ENCODE measurements at places on chromosomes 7 and 10.
A peak's percentile ranks its signal among the peaks of the same experiment; 100 is the strongest.

- DNase-seq, result no peak
Observed at GRCh38 chr7:134362587-134363483, 46.1 kb upstream of the SLC35B4 start.

GRCh38 chr10:88172159-88172558 is 308.7 kb downstream of the PTEN start:
- peak; percentile 35 for DNase-seq

- no peak for DNase-seq
Observed at GRCh38 chr7:148434181-148434757, 156.3 kb upstream of the C7orf33 start.

DNA sequence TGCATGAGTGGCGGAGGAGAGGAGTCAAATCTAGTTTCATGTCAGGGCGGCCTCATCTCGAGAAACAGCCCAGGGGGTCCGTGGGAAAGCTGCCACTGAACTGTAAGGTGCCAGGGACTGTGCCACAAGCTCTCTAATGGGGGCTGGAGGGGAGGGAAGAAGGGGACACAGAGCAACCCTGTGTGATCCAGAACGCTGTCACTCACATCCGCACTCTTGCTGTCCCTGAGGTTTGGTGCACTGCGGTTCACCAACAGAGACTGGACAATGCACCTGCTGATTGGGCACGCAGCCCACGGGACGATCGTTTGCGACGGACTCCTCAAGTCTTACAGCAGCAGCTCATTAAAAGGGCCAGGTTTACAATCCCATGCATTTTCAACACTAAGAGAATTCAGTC is 47.7 kb downstream of the AMZ1 start:
- DNase-seq, result no peak

DNA sequence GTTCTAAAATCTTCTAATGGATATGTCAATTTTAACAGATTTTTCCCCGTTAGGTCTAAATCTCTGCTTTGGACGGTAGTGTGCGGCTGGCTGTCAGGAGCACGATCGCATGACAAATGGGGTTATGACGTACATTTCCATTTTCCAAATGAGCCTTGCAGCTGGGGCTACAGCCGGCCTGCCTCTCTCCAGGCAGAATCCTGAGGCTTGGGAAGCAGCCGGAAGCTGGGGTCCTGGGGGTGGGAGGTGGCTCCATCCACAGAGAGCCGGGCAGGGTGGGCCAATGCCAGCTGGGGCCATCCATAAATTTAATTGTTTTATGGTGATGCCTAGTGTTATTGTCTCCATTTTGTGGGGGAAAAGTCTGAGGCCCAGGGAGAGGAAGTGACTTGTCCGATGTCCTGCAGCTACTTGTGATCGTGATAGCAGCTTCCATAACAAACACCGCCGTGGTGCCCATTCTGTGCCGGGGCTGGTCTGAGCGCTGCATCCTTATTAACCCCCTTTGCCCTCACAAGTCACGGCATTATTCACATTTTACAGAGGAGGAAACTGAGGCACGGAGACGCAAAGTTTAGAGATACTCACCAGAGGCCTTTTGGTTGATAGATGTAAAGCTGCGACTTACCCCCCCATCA is 53.0 kb upstream of the EBF3 start:
- no peak for DNase-seq

GRCh38 chr10:126216632-126216961 is 171.7 kb downstream of the ADAM12 start:
- DNase-seq, result no peak

DNA sequence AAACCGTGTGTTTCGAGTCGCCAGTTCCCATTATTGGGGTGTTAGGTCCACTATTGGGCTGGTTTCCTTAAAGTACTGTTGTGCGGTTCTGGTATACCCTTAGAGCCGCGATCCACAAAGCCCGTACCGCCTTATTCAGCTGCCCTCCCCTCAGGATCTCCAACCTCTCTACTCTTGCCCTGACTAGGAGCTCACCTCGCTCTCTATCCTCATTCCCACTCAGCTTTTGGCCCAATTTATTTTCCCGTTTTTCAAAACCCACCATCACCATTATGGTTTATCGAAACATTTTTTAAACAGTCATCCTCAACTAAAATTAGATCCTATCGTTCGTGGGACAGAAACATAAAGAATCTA is 461 bp upstream of the ETV1 start:
- no peak for DNase-seq

DNA sequence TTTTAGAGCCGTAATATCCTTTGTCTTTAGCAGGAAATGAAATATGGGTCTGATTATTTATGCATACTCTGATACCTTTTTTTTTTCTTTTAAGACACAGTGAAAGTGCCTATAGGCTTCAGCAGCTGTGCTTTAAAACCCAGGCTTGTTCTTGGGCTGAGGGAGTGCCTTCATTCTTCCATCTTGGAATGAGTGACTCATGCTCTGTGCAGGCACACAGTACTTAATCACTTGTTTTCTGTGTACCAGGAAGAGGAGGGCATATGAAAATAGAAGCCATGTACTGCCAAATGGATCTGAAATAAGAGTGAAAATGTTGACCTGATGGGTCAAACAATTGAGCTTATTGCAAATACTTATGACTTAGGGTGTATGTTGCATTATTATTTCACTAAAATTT is 12.0 kb downstream of the INPP5F start:
- no peak for DNase-seq

DNA sequence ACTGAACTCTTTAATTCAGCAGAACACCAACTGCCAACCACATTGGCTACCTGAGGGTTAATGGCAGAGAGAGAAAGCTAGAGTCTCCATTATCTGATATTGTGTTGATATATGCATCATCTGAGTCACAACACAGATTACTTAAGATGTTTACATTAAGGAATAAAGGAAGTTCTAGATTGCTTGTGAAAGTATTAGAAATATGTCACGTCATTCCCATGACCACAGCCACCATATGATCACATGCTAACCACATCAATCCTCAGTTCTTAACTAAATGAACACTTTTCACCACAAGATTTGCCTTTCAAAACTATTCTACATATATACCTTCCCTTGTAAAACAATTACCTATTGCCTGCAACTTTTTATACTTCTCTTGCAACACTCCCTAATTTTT is 337.9 kb downstream of the FGFR2 start:
- no peak for DNase-seq

GRCh38 chr10:10589540-10590303 is 427.9 kb upstream of the CELF2 start:
- DNase-seq, result no peak

- DNase-seq, result no peak
Observed at GRCh38 chr7:85324145-85324799, 137.4 kb upstream of the SEMA3D start.

- no peak for DNase-seq
Observed at GRCh38 chr7:18313965-18314364, 181.6 kb upstream of the HDAC9 start.

GRCh38 chr10:33734393-33735155 is 400.1 kb upstream of the NRP1 start:
- DNase-seq, result no peak

DNA sequence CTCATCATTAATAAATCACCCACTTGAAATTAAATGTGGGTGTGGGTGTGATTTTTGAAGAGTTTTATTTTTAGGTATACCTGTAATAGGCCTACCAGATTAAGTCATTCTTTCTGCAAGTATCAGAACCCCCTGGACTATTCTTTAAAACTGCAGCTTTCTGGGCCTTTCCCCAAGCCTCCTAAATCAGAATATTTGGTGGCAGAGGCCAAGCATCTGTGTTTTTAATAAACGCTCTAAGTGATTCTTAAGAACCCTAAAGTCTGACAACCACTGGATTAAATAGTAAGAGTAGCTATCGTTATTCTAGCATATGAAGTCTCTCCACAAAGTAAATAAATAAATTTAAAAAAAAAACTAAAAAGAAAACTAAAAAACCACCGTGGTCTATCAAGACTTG is 703.0 kb upstream of the NRP1 start:
- no peak for DNase-seq

DNA sequence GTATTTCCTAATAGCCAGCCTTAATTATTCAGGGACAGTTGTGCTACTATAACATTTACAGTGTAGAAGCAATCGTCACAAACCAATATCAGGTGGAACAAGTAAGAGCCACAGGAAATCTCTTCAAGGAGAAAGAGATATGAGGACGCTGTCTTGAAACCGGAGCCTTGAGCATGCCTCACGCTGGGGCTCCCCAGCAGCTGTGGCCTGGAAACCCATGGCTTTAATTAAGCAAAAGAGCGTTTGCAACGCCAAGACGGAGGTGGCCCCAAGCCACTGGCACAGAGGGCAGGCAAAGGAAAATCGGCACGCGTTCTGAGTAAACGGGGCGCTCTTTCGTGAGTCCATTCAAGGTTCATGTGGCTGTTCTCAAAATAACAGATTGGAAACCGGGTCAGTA is 84.4 kb downstream of the C10orf90 start:
- no peak for DNase-seq

DNA sequence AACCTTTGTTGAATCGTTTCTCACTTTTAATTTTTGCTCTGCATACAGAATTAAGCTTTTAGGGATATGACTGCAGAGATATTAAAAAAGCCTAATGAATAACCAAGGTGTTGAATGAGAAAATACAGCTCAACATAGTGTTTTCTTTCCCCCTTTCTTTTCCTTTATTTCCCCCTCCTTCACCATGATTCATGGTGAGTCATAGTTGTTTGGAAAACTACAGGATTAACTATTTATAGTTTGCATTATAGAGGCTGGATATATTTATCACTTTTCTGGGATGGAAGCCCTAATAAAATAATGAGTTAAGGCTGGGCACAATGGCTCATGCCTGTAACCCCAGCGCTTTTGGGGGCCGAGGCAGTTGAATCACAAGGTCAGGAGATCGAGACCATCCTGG is 115.0 kb downstream of the DNAJB9 start:
- no peak for DNase-seq

DNA sequence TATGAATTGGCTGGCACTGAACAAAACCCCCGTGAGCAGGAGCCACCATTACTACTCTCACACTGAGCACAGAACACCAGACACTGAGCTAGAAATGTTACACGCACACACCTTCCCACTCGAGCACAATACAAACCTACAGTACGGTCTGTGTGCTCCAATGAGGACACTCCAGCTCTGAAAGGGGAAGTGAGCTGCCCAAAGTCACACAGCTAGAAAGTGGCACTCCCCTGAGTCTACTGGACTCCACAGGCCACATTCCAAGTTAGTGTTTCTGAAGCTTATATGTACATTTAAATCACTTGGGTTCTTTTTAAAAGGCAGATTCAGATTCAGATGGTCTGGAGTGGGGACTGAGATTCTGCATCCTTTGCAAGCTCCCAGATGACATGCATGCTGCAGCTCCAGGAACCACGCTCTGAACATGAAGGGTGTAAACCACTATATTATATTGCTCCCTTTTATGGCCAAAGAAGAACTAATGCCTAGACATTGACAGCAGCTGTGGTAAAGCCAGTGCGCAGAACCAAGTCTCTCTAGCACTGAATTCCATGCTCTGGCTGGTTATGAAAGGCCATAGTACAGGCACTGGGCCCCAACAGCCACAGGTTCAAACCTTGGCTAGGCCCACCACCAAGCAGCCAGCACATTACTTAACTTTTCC is 77.1 kb downstream of the FRMPD2 start:
- no peak for DNase-seq

DNA sequence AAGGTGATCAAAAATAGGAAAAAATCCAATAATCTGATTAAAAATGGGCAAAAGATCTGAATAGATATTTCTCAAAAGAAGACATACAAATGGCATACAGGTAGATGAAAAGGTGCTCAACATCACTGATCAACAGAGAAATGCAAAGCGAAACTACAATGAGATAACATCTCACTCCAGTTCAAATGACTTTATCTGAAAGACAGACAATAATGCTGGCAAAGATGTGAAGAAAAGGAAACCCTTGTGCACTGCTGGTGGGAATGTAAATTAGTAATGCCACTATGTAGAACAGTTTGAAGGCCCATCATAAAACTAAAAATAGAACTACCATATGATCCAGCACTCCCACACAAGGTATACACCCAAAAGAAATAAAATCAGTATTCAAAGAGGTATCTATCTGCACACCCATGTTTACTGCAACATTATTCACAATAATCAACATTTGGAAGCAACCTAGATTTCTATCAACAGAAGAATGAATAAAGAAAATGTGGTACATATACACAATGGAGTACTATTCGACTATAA is 85.0 kb downstream of the LRRN3 start:
- DNase-seq, result peak; percentile 3

DNA sequence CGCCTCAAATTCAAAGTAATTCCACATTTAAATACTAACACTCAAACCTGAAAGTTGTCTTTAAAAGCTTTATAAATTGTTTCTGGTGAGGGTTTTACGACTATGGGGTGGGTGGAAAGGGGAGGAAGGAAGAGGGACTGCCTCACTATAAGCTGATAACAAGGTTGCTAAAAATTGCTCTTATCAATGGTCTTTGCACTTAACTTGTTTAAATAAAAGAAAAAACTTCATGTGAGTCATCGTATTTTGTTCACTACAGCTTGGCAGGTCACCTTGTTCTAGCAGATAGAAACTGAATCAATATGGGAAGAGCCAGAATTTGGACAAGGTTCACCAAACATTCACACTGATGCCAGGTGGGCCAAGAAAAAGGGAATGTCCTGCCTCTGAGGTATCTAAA is 129.2 kb downstream of the TES start:
- no peak for DNase-seq

DNA sequence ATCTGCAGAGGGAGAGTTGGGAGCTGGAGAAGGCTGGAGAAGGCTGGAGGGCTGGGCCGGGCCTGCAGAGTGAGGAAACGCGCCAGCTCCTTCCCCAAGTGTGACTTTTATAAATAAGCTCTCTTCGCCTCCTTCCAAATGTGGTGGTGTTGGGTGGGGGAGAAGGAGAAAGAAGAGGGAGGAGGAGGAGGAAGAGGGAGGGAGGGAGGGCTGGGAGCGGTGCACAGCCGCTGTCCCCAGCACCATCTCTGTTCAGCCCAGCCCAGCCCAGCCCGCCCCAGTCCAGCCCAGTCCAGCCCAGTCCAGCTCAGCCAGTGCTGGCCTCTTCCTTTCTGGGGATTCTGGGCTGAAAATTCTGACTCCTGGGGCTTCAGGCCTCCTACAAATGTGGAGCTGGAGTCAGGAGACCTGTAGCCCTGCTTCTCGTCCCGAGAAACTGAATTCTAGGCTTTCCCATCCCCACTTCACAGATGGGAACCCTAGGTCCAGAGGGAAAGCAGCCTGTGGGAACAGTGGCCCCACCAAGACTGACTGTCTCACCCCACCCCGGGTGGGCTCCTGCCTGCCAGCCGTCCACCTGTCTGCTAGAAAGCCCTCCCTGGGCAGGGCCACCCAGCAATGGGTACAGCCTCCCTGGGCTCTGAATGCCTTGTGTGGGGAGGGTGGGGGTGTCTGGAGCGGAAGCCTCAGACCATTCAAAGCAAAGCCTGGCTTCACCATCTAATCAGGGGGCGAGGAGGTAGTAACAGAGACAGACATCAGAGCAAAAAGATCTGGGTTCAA is 2.3 kb downstream of the STX1A start:
- DNase-seq, result no peak

DNA sequence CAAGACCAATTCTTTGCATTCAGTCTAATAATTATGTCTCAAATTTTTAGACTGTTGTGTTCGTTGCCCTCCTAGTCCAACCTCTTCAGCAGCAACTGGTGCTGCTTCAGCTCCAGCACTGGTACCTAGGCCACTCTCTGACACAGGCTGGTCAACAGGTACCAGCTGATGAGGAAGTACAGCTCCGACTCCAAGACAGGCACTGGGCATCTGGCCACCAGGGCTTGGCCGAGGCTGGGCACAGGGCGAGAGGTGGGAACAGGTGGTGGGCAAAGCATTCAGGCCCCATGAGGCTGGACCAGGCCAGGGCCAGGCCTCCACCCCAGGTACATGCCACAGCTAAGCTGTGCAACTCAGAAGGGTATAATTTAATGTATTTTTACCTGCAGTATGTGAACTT is 151.5 kb upstream of the AGR3 start:
- no peak for DNase-seq

- no peak for DNase-seq
Observed at GRCh38 chr10:98619446-98619845, 172.7 kb upstream of the HPS1 start.

All from CD4-positive, alpha-beta memory T cell (primary cell).